Inflammatory macrophage (primary cell): ENCODE measurements at places on chromosomes 2 and 18.

DNA sequence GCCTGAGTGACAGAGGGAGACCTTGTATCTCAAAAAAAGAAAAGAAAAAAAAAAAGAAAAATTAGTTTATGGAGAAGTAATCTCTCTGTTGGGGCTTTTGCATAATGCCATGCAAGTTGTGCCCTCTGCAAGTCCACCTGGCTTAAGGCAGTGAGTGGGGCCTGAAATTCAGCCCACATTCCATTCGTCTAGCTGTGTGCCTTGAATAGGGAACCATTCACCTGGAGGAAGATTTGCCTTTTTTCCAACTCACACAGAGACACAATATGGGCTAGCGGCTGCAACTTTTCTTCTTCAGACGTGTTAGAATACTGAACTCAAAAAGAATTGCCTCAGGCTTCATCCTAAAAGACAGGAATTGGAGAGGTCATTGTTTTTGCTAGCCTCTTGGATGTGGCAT lies 160.0 kb upstream of the STON1 start:
- DNase-seq = no peak

GRCh38 chr2:112162341-112162740 lies 24.2 kb downstream of the FBLN7 start:
- DNase-seq = no peak

DNA sequence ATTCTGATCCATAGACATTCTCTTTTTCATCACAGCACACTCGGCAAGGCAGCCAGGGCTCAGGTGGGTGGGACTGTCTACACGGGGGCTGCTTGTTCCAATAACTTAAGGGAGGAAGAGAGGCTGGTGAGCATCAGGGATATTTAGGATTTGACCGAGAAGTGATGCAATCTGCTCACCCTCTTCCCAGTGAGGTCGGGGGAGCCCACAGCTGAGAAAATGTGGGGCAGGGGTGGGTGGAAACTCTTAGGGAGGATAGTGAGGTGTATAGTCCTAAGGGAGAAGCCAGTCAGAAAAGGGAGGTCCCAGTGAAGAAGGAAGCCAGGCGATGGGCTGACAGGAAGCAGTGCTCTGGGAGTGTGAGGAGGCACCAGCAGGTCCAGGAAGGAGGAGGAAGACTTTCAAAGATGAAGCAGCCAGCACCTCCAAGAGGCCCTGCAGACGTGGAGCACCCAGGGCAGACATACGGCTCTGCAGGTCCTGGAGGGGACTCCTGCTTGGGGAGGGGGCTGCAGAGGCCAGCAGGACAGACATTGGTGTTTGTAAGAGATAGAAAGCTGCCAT lies 76.8 kb downstream of the GYPC start:
- no peak for DNase-seq

DNA sequence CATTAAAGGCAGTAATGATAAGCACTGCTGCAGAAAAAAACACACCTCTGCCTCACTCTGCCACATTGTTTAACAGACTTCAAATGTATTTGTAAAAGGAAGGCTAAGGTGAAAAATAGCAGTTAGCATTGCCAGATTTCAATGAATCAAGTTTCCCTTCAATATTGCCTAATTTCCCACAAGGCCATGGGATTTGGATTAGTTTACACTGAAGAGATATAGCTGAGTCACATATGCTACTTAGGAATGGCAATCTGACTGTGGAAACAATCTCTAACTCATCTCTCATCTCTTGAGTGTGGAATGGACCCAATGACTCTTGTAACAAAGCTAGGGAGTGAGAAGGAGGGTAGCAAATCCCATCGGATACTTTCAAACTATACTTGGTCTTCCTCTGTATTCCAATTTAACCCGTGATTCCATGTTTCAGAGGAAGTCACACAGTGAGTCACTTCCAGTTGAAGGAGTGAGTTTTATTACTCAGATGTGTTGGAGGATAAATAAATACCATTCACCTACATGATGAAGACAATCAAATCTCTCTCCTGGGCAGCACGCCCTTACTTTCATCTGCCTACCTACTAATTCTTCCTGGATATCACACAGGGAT lies 5.1 kb downstream of the B4GALT6 start:
- DNase-seq = no peak

GRCh38 chr2:62270728-62271127 lies 74.8 kb downstream of the B3GNT2 start:
- no peak for DNase-seq

DNA sequence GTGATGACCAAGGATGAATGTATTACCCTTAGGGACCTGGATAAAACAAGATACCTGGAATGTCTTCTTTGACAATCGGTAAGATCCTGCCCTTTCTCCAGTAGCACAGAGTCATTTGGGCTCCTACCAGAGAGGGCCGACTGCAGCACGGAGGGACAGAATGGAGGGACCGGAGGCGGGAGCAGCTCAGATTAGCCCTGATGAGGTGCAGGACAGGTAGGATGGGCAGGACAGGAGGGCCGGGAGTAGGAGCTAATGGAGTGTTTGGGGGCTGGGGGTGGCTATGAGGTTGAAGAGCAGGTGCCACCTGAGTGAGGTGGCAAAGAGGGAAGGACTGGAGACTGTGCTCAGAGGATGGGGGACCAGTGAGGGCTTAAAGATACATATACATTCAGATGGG lies 9.9 kb upstream of the PRELID3A start:
- DNase-seq = no peak
